ENCODE measurements at places on chromosomes 12 and 14.

- no peak for DNase-seq
These were observed 4.0 kb upstream of the RESF1 start for GRCh38 chr12:31954925-31955858.

- no peak for DNase-seq
These were observed 87.3 kb downstream of the PHLDA1 start for GRCh38 chr12:75944097-75944904.

GRCh38 chr12:32444895-32445294 lies 45.5 kb downstream of the FGD4 start:
- no peak for DNase-seq

DNA sequence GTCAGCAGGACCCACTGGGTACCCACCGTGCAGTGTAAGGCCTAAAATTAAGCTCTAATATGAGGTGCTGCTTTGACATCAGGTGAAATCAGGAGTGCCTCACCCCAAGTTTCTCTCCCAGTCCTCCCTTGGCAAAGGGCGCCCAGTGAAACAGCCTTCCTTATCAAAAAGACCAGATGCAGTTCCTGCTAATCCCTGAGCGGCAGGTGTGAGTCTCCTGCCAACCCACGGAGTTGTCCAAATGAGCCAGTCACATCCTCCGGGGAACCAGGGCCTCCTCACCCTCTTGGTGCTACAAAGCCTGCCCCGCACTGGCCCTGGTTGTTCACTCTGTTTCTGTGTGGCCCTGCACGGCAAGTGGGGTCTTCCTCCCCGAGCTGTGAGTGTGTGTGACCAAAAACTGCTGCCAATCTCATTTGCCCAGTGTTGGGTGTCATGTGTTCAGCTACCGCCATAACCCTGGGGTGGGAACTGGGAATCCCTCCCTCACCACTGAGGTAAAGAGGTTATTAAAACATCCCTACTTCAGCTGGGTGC lies 20.2 kb upstream of the P2RX4 start:
- no peak for DNase-seq

GRCh38 chr12:48512855-48513254 lies 12.6 kb upstream of the OR8S1 start:
- no peak for DNase-seq

DNA sequence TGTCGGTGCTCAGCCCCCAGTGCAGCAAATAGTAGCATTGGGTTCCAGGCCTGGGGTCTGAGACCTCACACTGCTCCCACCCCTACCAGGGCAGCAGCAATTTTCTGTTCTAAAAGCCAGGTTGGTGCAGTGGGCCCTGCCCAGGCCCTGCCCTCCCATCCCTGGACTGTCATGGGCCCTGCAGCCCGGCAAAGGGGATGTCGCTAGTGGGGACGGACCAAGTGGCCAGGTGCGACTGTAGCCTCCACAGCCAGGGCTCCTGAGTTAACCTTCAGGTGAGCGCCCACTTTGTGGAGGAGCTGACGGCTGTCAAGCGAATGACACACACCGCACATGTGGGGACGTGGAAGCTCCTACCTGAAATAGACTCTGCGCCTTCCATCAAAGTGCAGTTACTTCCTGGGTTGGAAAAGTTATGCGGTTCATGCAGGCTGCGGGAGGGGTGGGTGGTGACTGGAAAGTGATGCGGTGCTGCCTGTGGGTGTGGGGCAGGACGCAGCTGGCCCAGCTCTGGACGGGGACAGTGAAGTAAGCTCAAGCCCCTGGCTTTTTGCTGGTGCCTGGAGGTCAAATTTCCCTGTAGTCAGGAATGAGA lies 1.5 kb downstream of the INF2 start:
- no peak for DNase-seq

DNA sequence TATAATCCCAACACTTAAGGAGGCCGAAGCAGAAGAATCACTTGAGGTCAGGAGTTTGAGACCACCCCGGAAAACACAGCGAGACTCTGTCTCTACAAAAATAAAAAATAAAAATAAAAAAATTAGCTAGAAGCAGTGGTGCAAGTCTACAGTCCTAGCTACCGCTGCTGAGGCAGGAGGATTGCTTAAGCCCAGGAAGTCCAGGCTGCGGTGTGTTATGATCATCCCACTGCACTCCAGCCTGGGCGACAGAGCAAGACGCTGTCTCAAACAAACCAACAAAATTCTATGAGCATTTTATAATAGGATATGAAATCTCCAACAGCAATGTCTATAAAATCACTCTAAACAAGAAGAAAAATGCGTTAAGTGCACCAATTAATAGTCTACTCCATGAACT lies 75.3 kb downstream of the PPP1R12A start:
- no peak for DNase-seq

DNA sequence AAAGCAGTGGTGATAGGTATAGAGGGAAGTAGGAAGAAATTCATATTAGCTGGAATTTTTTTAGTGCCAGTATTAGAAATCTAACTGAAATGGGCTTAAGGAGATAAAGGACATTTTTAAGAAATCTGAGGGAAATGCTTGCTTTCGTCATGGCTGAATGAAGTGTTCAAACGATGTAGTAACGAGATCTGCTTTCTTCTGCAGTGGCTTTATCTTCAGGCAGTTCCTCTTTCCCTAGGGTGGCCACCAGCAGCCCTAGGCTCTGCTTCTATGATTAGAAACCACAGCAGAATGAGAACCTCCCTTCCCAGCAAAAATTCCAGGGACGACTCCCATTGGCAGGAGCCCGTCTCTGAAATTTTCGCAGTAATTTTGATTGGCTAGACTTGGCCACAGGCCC lies 163.9 kb upstream of the FRMD6 start:
- no peak for DNase-seq

GRCh38 chr12:6700646-6701051 lies at the start of gene PIANP:
TSS of gene PIANP (minus strand) at chr12:6700815. CDS start at chr12:6698061, 2,754 bp downstream.
- DNase-seq, result no peak

DNA sequence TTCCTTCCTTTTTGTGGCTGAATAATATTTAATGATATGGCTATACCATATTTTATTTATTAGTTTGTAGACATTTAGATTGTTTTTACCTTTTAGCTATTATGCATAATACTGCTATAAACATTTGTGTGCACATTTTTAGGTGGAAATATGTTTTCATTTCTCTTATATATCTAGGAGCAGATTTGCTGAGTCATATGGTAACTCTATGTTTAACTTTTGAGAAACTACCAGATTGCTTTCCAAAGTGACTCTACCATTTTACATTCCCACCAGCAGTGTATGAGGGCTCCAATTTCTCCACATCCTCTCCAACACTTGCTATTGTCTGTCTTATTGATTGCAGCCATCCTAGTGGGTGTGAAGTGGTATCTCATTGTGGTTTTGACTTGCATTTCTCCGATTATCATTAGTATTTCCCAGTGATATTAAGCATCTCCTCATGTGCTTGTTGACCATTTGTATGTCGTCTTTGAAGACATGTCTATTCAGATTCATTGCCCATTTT lies 160.2 kb downstream of the KICS2 start:
- no peak for DNase-seq

DNA sequence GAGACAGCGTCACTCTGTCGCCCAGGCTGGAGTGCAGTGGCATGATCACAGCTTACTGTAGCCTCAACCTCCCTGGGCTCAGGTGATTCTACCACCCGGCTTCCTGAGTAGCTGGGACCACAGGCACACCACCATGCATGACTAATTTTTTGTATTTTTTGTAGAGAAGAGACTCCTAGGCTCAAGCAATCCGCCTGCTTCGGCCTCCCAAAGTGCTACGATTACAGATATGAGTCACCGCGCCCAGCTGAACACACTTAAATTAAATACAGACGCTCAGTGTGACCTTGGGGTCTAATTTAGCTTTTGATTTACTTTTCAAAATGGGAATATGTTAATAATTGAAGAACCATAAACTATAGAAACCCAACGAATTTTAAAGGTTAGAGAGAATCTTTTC lies 77.2 kb downstream of the C2CD5 start:
- DNase-seq, result no peak

DNA sequence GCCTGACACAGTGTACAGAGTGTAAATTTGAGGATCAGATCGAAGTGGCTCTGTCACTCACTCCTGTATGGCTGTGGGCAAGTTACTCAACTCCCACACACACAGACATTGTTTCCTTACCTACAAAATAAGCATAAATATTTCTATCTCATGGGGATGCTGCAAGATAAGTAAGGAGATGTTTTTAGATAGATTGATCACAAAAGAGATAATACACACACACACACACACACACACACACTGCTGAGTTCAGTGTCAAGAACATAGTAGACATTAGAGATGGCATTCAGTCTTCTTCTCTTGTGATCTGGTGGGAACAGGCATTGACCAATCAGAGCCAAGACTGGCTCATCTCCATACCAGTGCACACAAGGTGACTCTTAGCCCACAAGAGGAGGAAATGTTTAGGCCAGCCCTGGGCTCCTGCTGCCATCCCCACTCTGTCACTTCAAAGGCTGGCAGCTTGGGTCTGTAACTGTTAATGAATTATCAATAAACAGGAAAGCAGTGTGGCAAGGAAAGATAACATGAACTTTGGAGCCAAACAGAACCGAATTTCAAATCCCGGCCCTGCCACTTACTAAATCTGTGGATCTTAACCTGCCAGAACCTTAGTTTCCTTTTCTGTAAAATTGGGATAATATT lies 3.4 kb upstream of the RNASE8 start:
- DNase-seq, result no peak

DNA sequence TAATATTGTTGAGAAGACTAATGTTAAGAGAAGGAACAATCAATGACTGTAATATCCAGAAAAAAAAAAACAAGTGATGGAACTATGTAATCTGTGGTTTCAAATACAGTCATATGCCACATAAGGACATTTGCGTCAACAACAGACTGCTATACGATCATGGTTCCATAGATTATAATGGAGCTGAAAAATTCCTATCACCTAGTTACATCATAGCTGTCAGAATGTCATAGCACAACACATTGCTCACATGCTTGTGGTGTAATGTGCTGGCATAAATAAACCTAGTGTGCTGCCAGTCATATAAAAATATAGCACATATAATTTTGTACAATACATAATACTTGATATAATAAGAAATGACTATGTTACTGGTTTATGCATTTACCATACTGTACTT lies 653.5 kb downstream of the TRHDE start:
- DNase-seq, result no peak

DNA sequence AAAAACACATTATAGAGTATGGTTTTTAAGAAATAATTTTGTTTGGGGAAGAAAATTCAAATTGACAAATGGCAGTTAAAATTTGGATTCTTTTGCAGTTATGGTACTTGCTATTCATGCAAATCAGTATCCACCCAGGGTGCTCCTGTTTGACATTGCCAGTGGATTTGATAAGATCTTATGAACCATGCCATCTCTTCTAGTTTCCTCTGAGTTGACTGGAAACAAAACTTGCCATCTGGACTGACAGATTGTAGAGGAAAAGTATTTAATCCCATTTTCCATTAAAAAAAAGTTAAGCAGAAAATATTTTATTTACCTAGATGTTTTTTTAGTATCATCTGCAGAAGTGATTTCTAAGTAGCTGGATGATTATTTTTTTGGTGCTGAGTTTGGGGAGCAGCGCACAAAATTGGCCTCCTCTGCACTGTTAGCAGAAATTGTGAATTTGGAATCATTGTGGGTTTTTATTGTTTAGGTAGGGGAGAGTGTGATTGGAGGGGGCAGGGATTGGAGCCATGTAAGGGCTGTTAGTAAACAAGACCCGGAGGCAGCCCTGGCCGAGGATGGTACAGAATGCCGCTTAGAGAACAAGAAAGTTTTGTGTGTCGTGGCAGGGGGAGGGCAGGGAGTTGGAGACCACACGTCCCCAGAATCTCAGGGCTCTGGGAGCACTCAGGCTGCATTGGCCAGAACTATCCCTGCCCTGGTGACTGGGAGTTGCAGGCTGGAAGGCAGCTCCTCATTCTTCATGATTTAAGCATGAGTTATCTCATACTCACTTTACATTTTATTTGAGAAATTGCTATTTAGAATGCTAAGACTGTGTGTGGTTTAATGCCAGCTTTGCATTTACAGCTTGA lies 56.6 kb downstream of the WDR20 start:
- no peak for DNase-seq

GRCh38 chr12:23349564-23349963 lies 599.9 kb downstream of the SOX5 start:
- DNase-seq, result no peak

GRCh38 chr14:24224618-24225071 lies 7.5 kb downstream of the NEDD8 start:
- DNase-seq, result no peak

- DNase-seq, result no peak
These were observed 276.6 kb downstream of the NRXN3 start for GRCh38 chr14:78446807-78447206.

DNA sequence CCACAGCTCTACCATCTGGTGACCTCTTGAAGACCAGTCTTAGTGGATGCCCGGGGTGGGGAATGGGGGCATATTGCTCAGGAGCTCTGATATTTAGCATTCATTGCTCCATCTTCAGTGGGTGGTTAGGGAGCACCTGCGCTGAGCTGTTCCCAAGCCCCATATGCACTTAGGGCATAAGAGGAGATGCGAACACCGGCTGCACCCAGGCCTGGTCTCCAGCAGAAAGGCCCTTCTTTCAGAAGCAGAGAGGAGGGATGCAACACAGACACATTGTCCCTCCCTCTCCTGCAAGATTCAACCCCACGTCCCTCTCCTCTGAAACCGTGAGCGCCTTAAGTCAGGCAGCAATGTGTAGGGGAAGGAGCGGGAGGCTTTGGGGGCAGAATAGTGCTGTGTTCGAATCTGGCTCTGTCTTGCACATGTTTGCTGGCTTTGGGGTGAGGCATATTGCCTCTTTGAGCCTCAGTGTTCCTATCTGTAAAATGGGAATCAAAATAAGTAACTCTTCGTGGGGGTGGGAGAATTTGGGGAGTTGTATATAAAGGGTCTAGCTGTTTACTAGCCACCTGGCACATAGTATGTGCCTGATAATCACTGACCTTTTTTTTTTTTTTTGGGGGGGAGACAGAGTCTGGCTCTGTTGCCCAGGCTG lies 87.7 kb downstream of the FOXN4 start:
- DNase-seq, result no peak

DNA sequence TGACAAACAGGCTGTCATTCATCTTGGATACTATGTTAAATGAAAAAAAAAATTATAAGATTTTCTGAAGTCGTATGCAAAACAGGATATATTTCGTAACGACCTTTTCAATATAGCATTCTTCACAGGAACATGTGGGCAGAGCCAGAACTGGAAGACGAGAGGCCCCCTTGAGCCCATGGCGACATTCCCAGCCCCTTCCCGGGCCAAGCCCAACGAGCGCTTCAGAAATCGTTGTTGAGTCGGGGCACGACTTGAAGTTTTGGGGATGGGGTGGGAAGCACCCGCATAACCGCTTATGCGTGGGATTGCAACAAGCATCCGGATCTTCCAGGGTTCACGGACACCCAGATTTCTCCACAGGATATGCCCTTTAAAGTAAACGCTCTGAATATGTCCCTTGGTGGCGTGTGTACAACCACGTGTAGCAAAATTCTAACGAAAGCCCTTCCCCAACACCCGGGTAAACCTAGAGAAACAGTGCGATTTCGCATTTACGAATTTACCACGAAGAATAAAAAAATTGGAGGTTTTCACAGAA lies 736 bp downstream of the C14orf39 start:
- DNase-seq, result no peak

DNA sequence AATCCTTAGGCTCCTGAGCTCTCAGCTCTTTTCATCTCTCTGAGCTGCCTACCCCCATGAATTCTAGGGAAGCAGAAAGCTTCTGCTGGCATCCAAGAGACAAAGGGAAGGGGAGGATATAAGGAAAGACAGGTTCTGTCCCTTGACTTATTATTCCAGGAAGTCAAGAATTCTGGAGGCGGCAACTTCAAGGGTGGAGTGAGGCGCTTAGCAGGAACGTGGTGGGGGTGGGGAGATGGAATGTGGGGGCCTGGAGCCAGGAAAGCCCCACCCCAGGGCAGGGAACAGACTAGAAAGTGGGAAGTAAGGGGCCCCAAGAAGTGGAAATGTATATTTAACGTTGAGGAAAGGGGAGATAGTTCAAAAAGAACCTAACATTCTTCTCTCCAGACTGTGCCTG lies 1.4 kb downstream of the CALCOCO1 start:
- no peak for DNase-seq
